ENCODE measurements at places on chromosomes 2 and 18.

DNA sequence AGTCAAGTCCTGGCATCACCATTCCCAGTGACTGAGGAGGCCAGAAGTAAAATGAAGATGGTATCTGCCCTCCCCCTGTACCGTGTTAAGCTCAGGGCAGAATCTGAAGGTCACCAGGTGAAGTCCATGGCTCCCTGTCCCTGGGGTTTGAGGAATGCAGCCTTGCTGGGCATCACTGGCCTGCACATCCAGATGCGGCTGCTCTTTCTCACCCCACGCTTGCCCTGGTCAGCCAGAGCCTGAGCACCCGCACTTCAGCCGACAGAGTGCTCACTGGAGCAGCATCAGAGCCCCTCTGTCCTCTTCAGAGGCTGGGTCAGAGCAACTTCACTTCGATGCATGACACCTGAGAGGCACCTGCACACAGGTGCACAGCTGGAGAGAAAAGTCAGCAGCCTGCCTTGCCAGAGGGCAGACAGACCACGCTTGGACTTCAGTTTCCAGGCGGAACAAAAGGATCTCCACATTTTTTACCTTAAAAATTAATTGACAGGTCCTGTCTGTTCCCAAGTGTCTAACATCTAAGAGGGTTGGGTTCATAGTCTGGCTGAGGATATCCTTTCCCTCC, 267.3 kb downstream of the ANAPC1 start:
- no peak for DNase-seq

- no peak for DNase-seq
These were observed 93.5 kb downstream of the PRPF40A start for GRCh38 chr2:152623775-152624174.

DNA sequence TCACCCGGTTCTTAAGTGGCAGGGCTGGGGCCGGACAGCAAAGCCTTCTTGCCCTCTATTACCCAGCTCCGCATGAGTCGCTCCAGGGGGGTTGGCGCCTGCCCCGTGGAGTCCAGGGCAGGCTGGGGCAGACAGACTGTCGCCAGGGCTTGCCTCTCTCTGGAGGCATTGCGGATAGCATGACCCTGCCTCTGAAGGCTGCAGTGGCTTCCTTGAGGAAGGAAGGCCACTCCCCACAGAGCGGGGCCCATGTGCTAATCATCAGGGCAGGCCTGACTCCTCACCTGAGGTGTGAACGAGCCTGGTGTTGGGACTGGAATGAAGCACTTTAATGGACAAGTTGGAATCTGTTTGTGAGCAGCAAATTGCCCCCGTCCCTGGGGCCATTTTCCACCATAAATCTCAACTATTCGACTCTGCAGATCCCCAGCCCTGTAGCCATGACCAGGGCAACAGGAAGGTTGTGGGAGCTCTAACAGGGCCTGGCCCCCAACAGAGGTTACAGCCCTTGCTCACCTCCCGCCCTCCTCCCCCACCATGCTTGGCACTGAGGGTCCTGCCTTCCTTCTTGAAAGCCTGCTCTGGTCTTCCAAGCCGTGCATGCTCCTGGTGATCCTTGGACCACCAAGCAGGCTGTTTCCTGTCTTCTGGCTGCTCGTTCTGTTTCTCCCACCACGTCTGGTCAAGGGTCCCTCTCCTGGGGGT, 144.9 kb upstream of the HAAO start:
- no peak for DNase-seq

DNA sequence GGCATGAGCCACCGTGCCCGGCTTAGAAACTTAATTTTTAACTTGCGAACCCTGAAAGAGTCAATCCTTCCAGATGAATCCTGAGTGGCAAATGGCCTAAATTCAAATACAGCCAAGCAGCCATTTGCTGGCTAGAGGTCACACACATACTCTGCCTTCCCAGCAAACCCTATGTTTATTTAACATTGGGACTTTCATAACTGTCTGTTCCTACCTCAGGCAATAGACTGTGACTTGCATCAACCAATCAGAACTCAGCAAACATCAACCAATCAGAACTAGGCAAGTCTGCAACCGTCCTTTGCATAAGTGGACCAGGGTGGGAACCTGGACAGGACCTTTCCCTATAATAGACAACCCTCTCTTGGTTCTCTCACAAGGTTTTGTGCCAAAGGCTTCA, 127.5 kb downstream of the DTNB start:
- no peak for DNase-seq

DNA sequence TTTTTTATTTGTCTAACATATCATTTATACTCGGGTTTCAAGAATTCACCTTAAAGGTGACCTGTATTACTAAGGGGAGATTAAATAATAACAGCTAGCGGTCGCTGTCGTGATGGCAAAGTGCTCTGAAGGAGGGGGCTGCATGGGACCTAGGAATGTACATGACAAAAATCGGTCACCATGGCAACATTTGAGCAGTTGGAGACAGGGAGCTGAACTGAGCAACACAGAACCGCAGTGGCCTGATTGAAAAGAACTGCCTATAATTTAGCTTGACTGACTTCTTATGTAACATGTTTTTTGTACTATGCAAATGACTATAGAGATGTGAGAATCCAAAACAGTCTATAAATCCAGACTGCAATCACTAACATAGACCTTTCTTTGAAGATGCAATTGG, 34.3 kb upstream of the EPHA4 start:
- DNase-seq = no peak

- DNase-seq = no peak
These were observed 113.8 kb downstream of the SH3RF3 start for GRCh38 chr2:109242654-109243331.

GRCh38 chr2:20661421-20662307, 5.3 kb upstream of the GDF7 start:
- DNase-seq = peak; percentile 68

- no peak for DNase-seq
These were observed 121.4 kb upstream of the COPS8 start for GRCh38 chr2:236964291-236964690.

DNA sequence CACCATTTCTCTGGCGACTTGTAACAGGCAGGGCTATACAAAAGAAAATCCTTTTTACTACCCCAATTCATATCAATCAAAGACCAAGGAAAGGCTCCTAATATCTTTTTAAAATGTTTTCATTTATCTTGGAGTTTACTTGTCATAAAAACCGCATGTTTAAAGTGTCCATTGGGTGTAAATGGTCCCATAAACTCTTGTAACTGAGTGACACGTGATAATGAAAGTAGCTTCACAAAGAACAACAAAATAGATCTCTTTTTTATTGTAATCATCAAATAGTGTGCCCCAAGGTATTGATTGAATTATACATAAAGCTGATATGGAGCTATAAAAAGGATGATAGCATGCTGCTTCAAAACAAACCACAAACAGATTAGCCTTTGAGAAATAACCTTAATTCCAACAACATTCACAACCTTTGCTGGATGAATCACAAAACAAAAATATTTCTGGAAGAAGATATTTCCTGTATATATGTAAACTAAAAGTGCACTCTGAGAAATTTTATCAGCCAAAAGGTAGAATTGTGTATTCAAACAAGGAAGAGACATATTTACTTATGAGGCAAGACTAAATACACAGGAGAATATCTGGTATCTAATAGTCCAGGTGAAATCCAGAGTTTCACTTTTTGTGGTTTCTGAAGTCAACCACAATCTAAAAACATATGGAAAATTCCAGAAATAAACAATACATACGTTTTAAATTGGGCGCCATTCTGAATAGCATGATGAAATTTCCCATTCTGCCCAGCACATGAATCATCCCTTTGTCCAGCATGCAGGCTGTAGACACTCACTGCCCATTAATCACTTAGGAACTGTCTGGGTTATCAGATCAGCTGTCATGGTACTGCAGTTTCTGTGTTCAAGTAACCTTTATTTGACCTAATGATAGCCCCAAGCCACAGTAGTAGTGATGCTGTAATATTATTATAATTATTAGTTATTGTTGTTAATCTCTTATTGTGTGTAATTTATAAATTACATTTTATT, 237.5 kb downstream of the PIK3C3 start:
- no peak for DNase-seq

DNA sequence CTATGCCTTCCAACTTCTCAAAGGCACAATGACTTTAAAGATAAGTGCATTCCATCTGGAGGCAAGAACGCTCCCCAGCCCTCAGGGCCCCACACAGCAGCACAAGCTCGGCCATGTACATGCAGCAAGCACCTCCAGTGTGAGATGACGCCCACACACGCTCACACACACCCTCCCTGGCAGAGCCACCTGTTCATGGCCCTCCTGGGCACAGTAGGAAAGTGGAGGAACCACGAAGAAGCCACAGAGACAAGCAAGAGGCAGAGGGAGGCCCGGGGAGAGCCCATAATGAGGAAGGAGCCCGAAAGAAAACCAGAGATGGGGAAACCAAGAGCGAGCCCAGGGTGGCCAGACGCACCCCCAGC, 21.7 kb downstream of the BIN1 start:
- DNase-seq = peak; percentile 31

DNA sequence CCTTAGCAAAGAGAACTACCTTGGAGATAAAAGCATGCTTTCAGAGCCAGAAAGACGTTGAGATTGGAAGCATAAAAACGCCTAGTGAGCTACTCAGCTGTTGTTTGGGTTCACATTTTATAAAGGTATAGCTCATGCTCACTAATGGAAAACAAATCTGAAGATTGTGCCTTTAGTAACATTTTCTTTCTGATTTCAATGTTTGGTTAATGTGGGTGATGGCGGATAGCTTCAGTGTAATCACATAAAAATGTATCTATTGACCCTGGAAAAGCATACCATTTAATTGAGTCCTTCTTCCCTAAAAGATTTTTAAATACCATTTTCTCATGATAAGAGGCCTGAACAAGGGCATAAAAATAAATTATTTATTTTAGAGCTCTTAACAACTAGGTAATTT, 73.4 kb downstream of the DTNA start:
- no peak for DNase-seq

DNA sequence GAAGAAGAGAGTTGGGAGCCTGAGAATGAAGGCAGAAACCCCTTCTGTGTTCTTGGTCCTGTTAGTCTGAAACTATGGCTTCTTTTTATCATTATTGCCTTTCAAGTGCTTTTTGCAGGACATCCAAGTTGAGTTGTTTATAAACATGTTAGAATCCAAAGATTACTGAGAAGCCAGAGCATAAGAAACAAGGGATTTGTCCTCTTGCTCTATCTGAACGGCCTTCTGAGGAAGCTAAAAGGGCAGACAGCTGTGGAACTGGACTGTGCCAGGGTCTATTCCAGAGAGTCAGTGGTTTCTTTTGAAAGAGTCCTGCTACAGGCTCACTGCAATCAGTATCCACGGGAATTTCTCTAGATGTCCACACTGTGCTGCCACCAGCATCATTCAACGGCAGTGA, 86.6 kb downstream of the ARHGAP28 start:
- DNase-seq = no peak

GRCh38 chr2:121903037-121903689, 147.7 kb downstream of the TSN start:
- no peak for DNase-seq

Data from activated naive CD4-positive, alpha-beta T cell treated with anti-CD3 and anti-CD28 coated beads, Interleukin-2, amount 50 U/mL, for 72 hours (primary cell).